Ovary (tissue), 10 donors: ENCODE measurements at places on chromosomes 5 and 9.

- DNase-seq = no peak
Observed at GRCh38 chr5:66511491-66511890, 84.7 kb upstream of the MAST4 start.

DNA sequence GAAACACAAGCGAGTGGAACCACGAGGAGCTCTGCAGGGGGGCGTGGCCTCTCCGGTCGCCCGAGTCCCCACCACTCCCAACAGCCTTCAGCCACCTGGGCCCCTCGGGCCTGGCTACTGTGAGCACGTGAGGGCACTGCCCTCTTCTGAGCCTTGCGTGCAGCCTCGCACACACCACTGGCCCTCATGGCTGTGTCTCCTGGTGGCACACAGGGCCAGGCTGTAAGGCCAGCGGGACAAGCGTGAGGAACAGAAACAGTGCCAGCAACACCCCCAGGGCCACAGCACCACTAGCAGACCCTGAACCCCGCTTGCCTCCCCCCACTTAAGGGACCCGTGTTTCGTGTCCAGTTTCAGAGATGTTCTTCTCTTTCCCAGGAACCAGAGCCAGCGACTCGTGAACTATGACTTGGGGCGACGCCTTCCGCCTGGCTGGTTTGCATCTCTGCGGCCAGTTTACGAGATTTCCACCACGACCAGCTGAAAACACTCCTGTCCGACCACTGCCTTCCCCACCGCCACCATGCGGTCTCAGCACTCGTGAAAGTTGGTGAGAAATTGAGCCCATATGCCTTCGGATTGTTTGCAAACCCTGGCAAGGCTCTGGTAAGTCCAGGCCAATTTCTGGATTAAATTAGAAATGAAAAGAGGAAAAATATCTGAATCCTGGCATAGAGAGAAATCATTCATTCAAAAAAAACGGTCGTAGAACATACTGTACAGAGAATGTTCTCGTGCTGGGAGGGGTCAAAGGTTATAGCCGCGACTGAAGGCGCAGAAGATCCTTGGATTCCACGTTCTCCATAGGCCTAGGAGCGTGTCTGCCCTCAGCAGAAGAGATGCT is 135.6 kb downstream of the ZNF354C start:
- DNase-seq = no peak

DNA sequence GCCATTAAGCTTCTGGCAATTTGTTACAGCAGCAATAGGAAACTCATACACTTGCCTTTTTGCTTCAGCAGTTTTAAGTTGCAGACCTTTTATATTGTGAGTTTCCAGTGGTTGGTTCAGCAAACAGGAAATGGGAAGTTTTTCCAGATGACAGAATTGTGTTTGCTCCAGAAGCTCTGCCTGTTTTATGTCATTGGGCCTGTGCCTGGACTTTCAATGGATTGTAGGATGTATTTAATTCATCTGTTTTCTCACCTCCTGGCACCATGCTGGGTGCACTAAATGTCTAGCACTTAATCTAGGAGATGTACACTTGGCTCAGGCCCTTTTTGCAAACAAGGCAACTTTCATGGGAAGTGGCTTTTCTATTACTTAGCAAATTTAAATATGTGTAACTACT is 100.4 kb upstream of the CLINT1 start:
- no peak for DNase-seq

DNA sequence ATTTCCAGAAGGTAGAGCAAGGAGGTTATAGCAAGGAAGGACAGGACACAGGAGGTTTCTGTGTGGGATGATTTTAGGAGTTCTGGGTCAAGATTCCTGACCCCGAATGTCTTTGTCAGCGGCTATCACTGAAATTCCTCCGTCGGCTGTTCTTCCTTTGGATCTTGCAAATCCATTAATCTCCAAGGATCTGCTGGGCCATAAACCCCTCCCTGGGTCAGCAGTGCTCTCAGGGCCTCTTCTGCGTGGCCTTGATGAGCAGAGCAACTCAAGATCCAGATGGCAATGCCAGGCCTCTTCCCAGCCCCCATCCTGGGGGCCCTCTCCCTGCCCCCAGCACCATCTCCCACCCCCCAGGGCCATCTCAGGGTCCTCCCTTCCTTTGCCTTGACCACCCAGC is 16.3 kb upstream of the COL27A1 start:
- DNase-seq = no peak

DNA sequence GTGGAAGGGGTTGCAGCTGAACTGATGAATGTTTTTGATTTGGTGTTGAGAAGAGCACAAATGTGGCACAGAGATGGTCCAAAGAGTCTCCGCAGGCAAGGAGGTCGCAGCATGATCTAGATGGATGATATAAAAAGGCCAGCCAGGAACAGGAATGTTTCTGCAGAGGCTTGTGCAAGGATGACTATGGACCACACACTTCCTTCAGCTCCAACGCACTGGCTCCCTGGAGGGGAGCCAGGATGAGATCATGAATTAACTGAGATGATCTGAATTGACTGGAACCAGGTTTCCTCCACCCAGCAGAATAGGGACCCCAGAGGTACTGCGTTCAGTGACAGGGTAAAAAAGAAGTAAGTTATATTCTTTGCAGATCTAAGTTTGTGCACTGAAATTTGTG is 89.0 kb downstream of the ARSB start:
- no peak for DNase-seq

DNA sequence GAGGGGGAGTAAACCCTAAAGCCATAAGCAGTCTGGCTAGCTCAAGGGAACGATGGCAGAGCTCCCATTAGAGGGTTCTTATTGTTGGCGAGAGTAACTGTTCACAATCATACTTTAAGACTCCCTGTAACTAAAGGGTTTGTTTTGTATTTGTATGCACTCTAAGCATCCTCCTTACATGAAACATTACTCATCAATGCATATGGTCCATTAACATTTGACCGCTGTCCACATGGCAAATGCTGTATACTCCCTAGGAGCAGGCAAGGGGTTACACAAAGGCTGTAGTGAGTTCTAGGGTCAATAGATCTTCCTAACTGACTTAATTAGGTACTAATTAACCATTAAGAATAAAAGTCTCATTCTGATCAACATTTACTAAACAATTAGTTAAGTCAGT is 95.3 kb upstream of the MRPS30 start:
- no peak for DNase-seq

DNA sequence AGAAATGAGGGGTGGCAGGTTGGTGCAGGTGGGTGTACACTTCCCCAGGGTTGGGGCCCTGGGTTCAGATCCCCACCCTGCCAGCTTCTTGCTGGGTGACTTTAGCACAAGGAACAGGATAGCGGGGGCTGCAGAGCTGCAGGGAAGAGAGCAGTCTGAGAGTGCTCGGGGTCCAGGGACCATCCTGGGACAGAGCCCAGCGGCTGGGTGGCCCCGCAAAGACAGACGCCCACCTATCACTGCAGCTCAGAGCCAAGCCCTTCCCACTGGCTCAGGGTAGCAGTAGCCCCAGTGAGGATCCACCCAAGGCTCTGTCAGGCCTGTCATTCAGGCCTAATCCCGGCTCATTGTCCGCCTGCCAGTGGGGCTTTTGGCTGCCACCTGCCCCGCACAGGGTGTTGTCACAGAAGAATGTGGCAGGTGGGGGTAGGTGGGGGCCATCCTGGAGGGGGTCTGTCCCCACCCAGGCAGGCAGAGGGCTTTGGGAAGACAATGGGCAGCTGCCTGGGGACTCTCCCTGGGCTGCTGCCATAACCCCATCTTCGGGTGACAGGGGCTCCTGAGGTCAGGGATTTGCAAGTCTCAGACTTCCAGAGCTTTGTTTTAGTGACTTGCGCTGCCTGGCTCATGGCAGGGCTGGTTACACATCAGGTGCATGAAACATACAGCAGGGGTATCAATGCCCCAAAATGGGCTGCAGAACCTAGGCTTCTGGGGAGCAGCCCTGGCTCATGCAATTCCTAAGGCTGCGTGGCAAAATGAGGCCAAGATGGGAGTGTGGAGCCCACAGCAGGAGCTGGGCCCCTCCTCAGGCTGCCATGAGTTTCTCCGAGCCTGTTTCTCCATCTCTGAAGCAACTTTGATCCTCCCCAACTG is 52.1 kb downstream of the BARX1 start:
- no peak for DNase-seq

- DNase-seq = no peak
Observed at GRCh38 chr9:125312411-125312810, 50.8 kb downstream of the GAPVD1 start.

DNA sequence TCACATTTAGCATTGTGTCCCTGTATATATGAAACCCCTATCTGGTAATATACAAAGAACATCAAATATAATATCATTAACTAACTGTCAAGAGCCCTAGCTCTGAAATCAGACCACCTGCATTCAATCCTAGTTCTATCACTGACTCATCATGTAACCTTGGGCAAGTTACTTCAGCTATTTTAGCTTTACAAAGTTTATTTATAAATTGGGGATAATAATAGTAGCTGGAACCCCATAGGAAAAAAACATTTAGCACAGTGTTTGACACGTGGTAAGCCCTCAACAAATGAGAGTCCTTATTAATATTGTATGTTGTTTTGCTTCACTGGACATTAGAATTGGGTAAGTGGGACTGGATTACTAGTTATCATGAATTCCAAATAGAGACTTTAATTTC is 157.5 kb downstream of the EBF1 start:
- no peak for DNase-seq

DNA sequence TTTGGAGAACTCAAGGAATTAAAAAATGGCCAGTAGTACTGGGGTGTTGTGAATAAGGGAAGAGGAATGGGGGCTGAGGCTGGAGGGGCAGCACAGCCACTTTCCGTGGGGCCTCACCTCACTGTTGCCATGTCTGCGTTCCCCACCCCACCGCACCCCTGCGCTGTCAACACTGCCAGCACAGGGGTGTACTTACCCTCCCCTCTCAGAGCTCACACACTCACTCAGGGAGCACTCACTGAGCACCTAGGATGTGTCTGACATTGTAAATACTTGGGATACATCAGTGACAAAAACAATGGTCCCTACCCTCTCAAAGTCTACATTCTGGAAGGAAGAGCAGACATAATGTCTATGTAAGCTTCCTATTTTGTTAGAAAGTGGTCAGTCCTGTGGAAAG is 3.4 kb upstream of the RPS14 start:
- DNase-seq = no peak

DNA sequence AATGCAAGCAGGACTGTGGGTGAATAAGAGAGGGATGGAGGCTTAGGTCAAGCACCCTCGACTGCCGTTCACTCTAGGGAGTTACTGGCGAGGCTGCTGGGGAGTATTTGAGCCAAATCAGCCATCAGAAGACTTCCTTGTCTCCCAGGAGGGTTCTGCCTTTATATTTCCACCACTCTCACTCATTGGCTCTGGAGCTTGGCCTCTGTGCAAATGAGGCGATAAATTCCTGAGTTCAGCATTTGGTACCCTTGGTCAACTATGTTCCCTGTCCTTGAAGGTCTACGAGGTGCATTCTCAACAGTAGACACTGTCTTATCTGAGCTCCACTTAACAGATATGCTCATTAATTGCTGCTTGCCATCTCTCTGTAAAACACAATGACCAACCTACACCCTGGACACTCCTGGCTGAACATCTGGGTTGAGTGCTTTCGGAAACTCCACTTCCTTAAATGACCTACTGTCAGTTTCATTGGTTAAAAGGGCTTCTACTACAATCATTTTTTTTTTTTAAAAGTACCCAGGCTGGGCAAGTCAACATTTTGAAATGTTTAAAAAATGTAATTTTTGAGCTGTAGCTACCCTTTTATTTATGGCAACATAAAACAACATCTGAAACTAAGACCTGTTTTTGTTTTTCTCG is 153.2 kb downstream of the NTRK2 start:
- no peak for DNase-seq

- DNase-seq = no peak
Observed at GRCh38 chr9:28967226-28967625, 1393.9 kb upstream of the C9orf72 start.

DNA sequence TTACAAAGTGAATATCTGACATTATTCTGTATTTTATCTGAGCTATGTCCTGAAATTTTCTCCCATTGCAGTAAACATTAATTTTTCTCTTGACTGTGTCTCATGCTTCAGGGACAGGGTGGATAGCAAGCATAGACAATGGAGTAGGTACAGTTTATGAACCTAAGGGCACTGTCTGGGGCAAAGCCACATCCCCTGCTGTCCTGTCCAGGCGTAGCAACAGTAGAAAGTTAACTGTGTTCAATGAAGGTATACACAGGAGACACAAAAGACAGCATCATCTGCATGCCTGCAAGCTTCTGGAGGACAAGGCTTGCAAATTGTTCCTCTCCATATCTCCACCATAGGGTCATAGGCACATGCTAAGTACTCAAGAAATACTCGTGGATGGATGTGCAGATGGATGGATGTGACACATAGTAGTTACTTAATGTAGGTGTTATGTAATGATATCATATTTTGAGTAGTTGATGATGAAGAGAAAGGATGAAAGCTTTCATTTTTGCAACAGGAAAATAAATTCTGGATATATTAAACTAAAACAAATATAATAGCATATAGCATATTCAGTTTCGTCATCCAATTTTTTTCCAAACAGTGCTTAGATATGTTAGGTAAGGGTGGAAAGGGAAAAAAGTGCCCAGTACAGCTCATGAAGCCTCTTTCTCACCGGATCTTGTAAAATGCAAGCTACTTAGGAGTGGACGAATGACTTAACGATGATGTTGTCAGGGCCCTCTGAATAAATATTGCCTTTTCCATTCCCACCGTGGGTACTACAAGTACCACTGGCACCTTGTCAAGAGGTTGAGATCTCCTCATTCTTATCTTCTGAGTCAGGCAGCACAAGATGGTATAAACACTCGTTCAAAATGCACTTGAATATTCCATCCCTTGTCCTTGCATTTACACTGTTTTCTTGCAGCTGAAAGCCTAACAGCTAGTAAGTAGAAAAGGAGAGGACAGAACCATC is 19.9 kb upstream of the ZSWIM6 start:
- no peak for DNase-seq

GRCh38 chr9:35357116-35357515 is 132.8 kb upstream of the RUSC2 start:
- DNase-seq = no peak

GRCh38 chr5:35853631-35854030 is 3.1 kb upstream of the IL7R start:
- DNase-seq = peak; percentile 23

DNA sequence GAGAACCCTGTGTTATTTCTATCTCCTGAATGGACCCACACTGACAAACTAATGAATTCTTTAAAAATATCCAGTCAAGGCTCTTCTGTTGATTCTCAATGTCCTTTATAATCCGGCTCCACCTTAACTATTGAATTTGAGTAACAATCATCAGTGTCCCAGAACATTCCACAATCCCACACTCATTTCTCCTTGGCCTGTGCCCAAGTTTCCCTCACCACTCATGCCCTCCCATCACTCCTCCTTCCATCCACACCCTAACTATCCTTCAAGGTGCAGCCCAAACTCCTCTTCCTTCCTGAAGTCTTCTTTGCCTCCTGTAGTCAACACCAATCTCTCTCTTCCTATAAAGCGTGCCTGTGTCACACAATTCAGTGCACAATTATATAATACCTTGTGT is 106.1 kb downstream of the NUDT12 start:
- DNase-seq = no peak

DNA sequence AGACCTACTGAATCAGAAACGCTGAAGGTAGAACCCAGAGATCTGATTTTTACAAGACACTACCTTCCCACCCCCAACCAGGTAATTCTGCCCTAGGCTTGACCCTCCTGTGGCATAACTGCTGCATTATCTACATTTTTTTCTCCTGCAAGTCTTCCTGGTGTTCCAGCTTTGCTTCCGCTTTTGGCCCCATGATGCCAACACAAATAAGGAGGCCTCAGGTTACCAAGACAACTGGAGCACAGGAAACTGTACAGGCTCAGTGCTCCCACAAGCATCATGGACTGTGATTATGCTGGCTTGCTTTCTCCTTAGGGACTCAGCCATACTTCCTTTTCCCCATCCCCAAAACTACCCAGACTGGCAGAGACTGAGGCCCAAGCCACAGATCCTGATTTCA is 6.6 kb upstream of the MSMP start:
- no peak for DNase-seq

- DNase-seq = no peak
Observed at GRCh38 chr5:78964889-78965288, 20.2 kb downstream of the ARSB start.
